Heart right ventricle (tissue), 16 donors: ENCODE measurements at places on chromosomes 3 and 15. TPM values are rescaled to one million over a fixed set of nuclear protein-coding genes. Genes with fewer than 3 reads are reported as not detected.

GOLGA6L10 gene
- 0.62 TPM for total RNA-seq

OPA1 gene
- total RNA-seq, result 179 TPM

EXD1 gene
- total RNA-seq, result not detected

VPS8 gene
- total RNA-seq, result 123 TPM

TPRG1 gene
- total RNA-seq, result 1.0 TPM

ROPN1 gene
- 0.28 TPM for total RNA-seq

CX3CR1 gene
- total RNA-seq, result 1.0 TPM

GPR62 gene
- 0.15 TPM for total RNA-seq

TPM1 gene
- 17,571 TPM for total RNA-seq

LTF gene
- total RNA-seq, result 2.3 TPM

KIF23 gene
- total RNA-seq, result 1.1 TPM

USP50 gene
- 1.2 TPM for total RNA-seq

GHRL gene
- total RNA-seq, result 0.32 TPM

DUOXA2 gene
- not detected for total RNA-seq

ROBO2 gene
- total RNA-seq, result 0.15 TPM
